ENCODE measurements at places on chromosomes 13 and 19.
A peak's percentile ranks its signal among the peaks of the same experiment; 100 is the strongest.

DNA sequence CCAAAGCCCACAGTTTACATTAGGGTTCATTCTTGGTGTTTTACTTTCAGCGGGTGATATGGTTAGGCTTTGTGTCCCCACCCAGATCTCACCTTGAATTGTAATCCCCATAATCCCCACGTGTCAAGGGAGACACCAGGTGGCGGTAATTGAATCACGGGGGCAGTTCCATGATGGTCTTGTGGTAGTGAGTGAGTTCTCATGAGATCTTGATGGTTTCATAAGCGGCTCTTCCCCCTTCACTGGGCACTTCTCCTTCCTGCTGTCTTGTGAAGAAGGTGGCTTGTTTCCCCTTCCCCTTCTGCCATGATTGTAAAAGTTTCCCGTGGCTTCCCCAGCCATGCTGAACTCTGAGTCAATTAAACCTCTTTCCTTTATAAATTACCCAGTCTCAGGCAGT, 12.0 kb downstream of the FPR2 start:
- no peak for DNase-seq

DNA sequence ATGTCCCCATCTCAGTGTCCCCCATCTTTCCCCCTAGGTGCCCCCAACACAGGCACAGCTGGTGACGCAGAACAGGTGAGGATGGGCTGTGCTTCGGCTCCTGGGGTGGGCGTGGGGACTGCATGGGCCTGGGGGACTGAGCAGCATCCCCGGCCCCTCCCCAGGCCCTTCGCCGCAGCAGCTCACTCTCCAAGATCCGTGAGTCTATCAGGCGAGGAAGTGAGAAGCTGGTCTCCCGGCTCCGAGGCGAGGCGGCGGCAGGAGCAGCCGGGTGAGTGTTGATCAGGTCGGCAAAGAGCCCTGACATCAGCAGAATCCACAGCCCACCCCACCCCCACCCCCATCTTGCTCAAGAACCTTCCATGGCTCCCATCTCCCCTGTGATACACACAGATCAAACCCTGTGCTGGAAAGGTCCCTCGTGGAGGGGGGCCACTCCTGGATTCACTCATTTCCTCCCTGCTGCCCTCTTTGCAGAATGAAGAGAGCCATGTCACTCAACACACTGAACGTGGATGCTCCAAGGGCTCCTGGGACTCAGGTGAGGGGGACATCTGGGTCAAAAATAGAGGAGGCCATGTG, 10.0 kb downstream of the KLC3 start:
- DNase-seq: no peak

- no peak for DNase-seq
Measured at GRCh38 chr13:106310291-106310865, 225.1 kb downstream of the EFNB2 start.

- DNase-seq: peak; percentile 57
Measured at GRCh38 chr13:102978168-102978567, 88.0 kb downstream of the SLC10A2 start.

DNA sequence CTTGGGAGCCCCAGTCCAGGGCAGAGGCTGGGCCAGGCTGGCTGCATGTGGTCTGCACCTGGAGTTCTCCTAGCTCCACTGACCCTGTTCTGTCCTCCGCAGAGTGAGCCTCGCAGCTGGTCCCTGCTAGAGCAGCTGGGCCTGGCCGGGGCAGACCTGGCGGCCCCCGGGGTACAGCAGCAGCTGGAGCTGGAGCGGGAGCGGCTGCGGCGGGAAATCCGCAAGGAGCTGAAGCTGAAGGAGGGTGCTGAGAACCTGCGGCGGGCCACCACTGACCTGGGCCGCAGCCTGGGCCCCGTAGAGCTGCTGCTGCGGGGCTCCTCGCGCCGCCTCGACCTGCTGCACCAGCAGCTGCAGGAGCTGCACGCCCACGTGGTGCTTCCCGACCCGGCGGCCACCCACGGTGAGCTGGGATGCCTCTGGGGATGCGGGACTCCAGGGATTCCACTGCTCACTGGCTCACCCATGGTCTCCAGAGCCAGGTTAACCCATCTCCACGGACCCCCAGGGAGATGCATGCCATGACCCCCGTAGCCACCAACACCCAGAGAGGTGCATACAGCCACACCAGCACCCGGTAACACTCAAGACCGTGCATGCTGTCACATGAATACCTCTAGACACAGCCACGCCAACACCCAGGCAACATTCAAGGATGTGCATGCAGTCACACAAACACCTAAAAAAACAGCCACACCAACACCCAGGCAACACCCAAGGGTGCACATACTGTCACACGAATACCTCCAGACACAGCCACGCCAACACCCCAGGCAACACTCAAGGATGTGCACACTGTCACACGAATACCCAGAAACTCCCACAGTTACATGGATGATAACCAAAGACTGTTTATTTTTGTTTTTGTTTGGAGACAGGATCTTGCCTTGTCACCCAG, 8.2 kb downstream of the PKN1 start:
- no peak for DNase-seq

- DNase-seq: peak; percentile 49
Measured at GRCh38 chr13:113863524-113864272, at the start of gene GAS6. Gene GAS6 (minus strand): TSS chr13:113864076. CDS start chr13:113863920, 156 bp downstream.

Measured in fibroblast of gingiva (primary cell).